CD4-positive, alpha-beta T cell treated with Interleukin-4 for 4 hours (primary cell): ENCODE measurements at places on chromosomes 5 and 9.

DNA sequence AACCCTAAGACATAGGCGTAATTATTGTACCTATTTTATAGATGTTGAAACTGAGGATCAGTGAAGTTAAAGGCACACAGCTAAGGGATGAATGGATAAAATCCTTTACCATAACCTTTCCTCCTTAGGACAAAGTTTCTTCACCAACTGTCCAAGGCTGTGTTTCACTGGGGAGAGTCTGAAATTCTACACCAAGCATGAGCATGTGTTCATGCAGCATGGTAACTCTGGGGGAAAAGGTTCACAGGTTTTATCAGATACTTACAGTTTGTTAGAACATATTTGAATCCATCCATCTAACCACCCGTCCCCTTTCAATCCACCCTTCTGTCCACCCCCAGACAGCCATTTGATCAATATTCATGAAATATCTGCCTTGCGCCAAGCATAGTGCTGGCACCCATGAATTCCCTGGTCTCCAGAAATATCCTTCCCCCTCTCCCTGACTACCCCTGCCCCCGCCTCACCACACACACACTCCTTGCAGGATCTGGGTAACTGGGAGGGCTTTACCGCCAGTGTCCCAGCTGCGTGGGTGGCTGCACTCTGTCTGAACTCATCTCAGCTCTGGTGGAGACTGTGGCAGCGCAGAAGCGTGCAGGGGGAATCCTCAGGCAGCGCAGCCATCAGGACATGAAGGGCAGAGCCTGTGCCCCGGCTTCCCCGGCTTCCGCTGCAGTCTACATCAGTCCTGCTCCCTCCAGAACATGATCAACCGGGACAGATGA is 6.3 kb upstream of the KCNIP1 start:
- no peak for DNase-seq

DNA sequence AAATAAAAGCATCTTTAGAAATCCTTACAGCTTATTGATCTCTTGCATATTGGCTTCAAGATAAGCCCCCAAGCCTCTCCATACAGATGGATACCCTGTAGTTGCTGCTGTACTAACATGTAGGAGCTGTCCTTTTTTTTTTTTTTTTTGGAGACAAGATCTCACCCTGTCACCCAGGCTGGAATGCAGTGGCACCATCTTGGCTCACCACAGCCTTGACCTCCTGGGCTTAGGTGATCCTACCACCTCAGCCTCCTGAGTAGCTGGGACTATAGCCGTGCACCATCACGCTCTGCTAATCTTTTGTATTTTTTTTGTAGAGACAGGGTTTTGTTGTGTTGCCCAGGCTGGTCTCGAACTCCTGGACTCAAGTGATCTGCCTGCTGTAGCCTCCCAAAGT is 35.4 kb downstream of the SNX30 start:
- no peak for DNase-seq

DNA sequence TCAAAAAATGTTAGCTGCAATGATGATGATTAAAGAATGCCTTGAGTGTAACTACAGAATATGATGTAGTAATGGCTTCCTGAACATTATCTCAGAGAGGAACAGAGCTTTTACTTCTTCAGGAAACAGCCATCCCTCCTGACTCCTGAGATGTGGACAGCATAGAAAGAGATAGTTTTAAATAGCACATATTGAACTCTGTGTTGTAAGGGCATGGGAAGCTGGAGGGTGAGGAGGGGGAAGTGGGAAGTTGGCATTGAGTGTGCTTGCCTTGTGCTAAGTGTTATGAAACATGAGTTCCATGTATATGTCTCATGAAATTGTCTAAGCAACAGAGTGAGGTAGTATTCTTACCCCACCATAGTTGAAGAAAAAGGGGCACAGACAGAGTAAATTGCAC is 161.5 kb upstream of the SLC28A3 start:
- no peak for DNase-seq

DNA sequence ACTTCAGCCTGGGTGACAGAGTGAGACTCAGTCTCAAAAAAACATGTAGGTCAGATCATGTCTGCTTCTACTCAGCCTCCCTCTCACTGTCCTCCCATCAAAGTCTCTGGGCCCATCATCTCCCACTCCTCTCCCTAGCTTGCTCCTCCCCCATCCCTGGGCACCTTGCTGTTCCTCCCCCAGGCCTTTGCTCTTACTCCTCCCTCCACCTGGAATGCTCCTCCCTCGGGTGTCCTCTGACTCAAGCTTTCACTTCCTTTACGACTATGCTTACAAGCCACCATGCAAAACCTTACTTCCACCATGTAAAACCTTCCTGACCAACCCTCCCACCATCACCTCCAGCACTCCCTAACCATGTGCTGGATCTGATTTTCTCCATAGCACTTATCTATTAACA is 51.5 kb downstream of the MTMR12 start:
- no peak for DNase-seq

DNA sequence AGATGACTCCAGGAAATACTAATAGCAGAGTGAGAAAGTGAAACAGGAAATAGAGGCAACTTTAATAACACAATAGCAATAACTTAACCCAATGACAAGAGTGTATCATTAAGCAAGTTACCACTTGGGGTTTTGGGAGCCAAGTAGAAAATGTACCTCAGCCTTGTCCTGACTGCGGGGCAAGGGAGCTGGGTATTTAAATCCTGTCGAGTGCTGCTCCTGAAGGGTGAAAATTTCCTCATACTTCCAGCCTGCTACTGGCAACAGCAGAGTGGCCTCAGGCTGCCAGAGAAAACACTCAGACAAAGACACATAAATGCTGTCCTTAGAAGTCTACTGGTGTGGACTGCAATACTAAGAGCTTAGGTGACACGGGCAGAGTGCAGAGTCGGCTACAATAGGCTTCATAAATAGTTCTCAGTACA is 112.5 kb upstream of the EMB start:
- peak; percentile 18 for DNase-seq

- no peak for DNase-seq
Observed at GRCh38 chr9:9395539-9395938, 1217.3 kb downstream of the PTPRD start.

DNA sequence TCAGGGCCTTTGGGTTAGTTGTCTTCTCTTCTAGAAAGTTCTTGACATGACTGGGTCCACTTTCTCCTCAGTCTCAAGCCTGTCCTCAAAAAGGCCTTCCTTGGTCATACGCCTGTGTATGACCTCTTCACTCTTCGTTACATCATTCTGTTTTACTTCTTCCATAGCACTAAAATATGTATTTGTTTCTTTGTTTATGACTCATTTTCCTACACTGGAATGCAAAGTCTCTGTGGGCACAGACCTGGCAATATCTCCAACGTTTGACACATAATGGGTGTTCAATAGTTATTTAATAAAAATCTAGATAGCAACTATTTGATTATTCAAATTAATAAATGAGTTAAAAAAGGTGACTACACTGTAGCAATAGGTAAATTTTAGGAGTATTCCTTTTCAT is 85.1 kb downstream of the YIPF5 start:
- no peak for DNase-seq

DNA sequence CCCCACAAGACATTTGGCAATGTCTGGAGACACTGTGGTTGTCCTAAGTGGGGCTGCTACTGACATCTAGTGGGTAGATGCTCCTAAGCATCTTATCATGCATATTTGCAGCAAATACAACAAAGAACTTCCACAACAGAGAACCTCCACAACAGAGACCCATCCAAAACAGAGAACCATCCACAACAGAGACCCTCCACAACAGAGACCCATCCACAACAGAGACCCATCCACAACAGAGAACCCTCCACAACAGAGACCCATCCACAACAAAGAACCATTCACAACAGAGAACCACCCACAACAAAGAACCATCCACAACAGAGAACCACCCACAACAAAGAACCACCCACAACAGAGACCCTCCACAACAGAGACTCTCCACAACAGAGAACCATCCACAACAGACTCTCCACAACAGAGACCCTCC is 32.8 kb downstream of the ARPC5L start:
- peak; percentile 60 for DNase-seq

- DNase-seq, result peak; percentile 58
Observed at GRCh38 chr5:31638748-31639418, at the start of gene PDZD2. PDZD2 (plus strand) TSS chr5:31639131.

DNA sequence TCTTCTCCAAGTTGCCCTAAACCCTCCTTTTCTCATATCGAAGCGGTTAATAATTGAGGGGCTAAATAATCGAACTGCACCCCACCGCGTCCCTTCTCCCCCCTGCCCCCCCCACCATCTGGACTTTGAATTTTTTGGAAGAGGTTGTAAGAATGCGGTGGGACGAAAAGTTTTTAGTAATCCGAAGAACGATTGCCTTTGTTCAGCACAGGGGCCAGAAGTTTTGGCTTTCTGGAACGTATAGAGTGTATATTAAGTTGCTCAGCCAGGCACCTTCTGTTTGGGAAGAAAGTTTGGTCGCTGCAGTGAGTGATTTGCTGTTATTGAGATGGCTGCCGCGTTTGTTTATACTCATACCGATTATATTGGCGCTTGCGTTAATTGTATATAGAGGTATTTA is 518 bp downstream of the ERBIN start:
- peak; percentile 14 for DNase-seq

- no peak for DNase-seq
Observed at GRCh38 chr9:98917746-98918487, 25.8 kb upstream of the COL15A1 start.

GRCh38 chr9:89325733-89326132 is 7.4 kb downstream of the SECISBP2 start:
- no peak for DNase-seq

DNA sequence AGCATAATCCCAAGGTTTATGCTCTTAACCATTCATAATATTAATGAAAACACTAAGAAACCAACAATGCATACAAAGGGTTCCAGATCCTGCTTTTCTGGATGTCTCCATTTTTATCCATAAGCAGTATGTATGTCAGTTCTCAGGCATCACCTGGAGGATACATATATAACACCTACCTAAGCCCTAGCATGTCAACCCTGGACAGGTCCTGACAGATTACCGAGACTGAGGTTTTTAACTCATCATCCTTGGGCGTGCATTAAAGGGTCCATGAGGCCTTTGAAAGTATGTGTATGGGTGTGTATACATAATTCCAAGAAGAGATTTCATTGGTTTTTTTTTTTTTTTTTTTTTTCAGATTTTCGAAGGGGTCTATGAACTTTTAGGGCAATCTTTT is 70.6 kb downstream of the SH3TC2 start:
- DNase-seq, result no peak

- no peak for DNase-seq
Observed at GRCh38 chr9:87020169-87020950, 73.1 kb upstream of the GAS1 start.

- DNase-seq, result no peak
Observed at GRCh38 chr9:26157411-26157810, 479.2 kb upstream of the TUSC1 start.

DNA sequence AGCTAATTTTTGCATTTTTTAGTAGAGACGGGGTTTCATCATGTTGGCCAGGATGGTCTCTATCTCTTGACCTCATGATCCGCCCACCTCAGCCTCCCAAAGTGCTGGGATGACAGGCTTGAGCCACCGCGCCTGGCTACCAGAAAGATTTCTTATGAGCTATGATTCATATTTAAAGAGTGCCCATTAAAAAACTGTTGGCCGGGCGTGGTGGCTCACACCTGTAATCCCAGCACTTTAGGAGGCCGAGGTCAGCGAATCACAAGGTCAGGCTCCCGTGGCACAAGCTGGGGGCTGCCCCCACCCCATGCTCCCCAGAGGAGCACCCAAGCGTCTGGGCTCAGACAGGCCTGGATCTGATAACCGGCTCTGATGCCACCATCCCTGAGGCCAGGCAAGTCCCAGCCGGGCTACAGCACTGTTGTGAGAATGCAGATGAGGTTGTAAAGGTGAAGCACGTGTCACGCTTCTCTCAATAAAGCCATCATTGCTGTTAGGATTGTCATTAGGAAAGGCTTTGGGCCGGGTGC is 13.9 kb downstream of the QRFP start:
- no peak for DNase-seq

GRCh38 chr5:66423484-66423883 is 172.7 kb upstream of the MAST4 start:
- no peak for DNase-seq

DNA sequence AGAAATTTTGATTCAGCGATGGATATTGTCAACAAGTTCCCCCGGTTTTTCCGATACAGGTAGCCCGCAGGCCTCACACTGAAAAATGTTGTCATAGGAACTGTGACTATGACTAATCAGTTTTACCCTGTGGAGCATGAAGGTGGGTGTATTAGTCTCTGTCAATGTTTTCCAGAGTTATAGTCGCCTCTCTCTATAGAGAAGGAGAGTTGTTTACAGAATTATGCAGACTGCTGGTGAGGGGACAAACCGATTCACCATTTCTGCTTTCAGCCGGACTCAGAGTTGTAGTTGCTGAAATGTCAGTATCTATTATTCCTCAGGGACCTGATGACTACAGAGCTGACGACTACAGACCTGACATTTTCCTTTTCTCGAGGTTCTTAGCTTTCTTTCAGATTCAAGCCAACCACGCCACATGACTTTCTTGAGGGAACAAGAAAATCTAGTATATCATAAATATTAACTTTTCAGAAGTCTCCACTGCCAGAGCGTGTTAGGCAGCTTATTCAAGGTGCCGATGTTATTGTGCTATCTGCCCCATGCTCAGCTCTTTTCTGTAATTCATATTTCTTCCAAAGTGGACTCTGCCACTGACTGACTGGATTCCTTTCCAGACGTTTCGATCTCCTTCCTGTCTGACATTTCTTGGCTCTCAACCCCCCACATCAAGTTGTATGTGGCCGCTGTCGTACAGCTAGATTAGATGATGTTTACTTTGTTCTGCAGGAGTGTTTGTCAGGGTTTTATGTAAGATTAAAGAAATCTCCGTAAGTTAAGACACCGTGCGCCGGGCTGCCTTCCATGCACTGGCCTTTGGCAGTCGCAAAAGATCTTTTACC is 178.1 kb downstream of the FGF1 start:
- DNase-seq, result no peak

DNA sequence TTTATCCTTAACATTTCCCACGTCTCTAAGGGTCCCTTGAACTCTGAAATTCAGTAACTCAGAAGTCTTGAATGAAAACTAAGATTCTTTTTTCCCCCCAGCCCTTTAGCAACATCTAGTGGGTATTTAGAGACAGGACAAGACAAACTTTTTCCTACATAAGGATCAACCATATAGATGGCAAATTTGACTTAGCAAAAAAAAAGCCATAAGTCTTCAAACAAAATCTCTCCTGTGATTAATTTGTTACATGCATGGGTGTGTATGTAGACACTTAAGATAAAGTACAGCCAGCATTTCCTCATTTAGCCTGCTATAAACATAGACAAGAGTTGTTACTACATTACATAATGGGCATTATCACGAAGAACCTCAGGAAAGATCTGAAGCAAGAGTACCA is 29.1 kb upstream of the ANKRD31 start:
- peak; percentile 37 for DNase-seq

- DNase-seq, result peak; percentile 94
Observed at GRCh38 chr5:157198277-157198986, 17.8 kb downstream of the ITK start.

DNA sequence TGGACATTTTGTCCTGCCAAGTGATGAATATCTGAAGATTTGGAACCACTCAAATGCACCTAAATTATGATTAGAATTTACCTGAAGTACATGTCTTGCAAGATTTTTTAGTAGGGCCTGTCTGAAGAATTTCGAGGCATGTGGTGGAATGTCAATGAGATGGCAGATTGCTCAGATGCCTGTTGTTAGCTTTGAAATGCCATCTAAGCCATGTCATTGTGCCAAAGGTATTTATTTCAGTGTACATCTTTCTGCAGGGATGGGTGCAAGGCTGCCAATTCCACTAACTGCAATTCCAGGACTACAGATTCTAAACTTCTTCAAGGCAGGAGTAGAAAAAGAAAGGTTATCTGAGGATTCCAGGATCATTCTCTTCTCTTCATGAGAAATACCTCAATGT is 9.1 kb upstream of the GNAQ start:
- no peak for DNase-seq
